Uterus (tissue), 4 donors: ENCODE measurements at places on chromosomes 6 and 20. TPM values are rescaled to one million over a fixed set of nuclear protein-coding genes. Genes with fewer than 3 reads are reported as not detected.

DNA sequence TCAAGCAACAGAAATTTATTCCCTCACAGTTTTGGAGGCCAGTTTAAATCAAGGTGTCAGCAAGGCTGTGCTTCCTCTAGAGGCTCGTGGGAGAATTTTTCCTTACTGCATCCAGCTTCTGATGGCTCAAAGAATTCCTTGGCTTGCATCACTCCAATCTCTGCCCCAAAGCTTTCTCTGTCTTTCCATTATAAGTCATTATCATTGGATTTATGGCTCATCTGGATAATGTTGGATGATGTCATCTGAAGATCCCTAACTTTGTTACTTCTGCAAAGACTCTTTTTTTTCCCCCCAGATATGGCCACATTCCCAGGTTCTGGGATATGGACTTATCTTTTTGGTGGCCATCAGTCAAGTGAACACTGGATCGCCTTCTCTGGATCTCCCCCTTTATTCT is 146.3 kb upstream of the B3GAT2 start:
- no peak for DNase-seq

- DNase-seq = no peak
Measured at GRCh38 chr6:64062960-64063683, 427.5 kb downstream of the PHF3 start.

DNA sequence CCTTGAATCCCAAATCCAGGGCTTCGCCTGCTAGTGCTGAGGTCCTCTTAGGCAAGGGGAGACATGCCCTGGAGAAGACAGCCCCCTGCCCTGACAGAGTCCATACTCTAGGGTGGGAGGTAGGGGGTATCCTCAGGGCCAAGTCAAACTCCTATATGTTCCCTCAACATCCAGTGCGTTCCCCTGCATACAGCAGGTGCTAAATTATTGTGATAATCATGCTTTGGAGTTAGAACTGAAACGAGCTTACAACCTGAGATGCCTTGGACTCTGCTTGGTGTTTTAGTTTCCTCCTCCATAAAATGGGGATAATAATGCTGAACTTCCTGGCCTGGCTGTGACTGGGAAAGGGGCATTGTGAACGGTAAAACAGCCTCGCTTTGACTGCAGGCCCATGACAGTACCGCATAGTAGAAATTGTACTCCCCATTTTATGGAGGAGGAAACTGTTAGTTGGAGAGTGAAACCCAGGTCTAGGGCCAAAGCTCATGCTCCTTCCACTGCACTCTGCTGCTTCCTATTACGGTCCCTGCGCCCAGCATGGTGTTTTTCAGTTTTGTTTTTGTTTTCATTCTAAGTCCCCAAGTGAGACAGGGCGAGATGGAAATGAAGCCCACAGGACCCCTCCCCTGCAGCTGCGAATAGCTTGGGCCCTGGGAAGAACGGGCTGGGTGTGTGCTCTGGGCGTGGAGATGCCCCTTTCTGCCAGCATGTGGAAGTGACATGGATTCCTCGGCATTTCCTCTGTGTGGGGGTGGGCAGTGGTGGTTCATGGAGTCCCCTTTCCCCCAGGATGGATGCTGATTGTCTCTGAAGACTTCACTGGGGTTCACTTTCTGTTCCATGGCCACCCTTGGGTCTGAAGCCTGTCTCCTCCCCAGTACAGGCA is 162.5 kb downstream of the VEGFA start:
- DNase-seq = peak; percentile 12

DNA sequence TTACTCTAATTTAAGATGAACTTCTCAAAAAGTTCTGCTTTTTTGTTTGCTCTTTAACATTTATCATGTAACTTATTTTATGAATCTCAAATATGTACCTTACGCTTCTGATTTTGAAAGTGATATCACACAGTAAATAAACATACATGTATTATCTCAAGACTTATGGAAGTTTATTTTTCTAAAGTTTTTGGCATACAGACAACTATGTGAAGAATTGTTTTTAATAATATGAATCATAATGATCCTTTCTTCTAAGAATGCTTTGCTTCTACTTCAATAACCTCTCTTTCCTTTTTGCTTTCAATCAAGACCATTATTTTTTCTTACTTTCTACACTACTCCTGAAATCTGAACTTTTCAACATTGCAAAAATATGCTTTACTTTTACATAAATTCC is 816.4 kb downstream of the EYS start:
- DNase-seq = no peak

GRCh38 chr20:45953672-45954071 is 18.3 kb downstream of the ZNF335 start:
- DNase-seq = no peak

- no peak for DNase-seq
Measured at GRCh38 chr6:380234-381218, 11.0 kb upstream of the IRF4 start.

- DNase-seq = no peak
Measured at GRCh38 chr6:124590001-124590400, 372.2 kb upstream of the RNF217 start.

The RIMS1 gene
- not detected for total RNA-seq
